Iris pigment epithelial cell (primary cell): ENCODE measurements at places on chromosomes 1 and 21.

- DNase-seq, result no peak
Measured at GRCh38 chr1:222061711-222062359, 319.9 kb upstream of the DUSP10 start.

DNA sequence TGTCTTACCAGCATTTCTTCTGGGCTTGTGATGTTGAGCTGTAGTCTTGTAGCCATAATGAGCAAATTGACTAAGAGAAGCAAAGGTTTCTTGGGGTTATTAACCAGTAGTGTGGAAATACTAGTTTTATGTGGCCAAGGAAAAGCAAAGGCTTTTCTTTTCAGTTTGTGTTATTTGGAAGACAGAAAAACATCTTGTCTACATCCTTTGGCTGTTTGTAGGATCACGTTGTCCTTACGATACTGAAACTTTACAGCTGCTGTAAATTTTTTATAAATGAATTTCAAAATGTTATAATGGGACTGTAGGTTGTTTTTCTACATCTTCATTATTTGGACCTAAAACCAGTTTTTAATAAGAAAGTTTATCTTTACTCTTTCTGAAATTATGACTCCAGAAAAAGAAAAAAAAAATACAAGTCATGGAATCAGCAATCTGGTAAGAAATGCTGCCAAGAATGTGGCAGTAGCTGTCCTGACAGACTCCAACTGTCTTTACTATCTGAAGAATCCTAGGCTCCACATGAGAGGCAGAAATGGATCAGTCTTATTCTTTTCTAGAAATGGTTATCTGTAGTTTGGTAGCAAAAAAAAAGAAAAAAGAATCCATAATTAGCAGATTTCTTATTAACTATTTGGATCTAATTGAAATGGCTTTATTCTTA lies 41.6 kb upstream of the QSOX1 start:
- DNase-seq, result no peak

GRCh38 chr1:65156910-65157545 lies 9.0 kb downstream of the AK4 start:
- DNase-seq, result no peak

DNA sequence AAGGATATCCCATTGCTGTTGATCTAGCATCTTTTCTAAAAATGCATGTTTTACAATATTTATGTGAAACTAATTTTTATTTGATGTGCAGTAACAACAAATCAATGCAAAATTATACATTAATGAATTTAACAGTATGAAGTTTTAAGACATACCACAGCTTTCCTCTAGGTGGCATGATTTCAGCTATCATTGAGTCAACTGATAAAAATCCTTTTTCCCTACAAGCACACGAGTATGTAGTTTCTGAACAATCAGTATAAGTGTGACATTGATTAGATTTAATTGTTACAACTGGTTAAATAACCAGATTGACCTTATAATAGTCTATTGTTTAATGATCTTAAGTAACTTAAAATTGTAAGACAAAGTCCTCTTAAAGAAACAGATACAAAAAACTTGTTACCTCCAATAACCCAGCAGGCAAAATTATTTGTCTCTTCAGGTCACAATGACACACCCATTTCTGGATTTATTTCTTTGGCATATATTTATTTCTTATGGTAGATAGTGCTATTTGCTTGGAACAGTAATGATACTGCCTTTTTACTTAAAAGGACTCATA lies 5.8 kb upstream of the TGFB2 start:
- DNase-seq, result peak; percentile 64

DNA sequence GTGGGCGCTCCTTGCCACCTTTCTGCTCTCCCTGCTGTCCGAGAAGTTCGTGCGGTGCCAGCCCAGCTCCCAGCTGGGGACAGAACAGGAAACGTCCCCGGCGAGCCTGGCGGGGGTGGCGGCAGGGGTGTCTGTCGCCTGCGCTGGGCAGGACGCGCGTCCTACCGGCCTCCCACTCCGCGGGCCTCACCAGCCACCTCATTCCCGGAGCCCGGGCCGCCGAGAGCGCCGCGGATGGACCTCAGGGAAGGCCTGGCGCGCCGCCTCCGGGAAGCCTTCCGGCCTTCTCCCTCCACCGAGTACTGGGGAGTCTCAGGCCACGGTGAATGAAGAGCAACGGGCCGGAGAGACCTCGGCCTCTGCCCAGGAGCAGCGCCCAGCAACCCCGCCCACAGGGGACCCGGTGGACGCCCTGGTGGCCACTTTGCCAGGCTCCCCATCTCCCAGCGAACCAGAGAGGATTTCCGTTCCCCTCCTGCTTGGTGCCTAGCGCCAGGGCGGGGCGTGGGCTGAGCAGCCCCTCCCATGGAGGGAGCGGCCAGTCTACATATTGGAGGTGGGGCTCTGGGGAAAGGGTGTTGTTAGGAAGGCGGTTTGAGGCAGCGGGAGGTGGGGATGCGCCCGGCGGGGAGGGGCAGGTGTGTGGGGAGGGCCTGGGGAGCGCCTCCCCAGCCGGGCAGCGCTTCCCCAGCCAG lies 9.5 kb upstream of the TNFRSF14 start:
- DNase-seq, result peak; percentile 63

DNA sequence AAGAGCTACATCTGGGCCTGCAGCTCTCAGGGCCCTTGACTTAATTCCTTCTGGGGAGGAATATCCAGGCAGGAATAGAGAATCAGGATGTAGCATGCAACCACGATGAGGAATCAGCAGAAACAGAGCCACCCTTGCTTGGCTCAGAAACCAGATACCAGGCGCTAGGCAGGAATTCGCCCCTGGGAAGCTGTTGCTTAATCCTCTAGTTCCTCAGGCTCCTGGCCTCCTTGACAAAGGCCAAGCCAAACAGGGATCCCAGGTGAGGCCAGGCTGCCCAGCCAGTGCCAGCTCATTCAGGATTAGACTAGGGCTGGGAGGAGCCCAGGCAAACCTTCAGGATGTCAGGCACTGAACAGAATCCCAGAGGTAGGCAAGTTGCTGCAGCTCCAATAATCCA lies 48.2 kb upstream of the IRF2BP2 start:
- peak; percentile 31 for DNase-seq

DNA sequence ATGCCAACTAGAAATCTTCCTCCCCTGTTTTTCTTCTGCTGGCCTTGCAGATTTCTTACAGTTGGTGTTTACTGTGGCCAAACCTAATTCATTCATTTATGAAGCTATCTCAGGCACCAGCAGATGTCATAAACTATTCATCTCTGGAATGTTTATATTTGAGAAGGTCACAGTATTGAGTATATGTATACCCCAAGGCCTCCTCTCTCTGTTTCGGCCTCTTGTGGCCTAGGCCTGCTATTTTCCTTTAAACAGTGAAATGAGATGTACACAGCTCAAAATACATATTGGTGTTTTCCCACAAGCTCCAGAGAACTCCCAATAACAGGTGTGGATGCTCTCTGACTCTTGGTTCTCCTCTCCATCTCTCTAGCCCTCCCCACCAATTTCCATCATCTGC lies 520.7 kb upstream of the CAMK1G start:
- no peak for DNase-seq

- no peak for DNase-seq
Measured at GRCh38 chr1:202310746-202311145, 31.0 kb downstream of the UBE2T start.

GRCh38 chr1:52663716-52664115 lies 30.7 kb downstream of the SHISAL2A start:
- no peak for DNase-seq

DNA sequence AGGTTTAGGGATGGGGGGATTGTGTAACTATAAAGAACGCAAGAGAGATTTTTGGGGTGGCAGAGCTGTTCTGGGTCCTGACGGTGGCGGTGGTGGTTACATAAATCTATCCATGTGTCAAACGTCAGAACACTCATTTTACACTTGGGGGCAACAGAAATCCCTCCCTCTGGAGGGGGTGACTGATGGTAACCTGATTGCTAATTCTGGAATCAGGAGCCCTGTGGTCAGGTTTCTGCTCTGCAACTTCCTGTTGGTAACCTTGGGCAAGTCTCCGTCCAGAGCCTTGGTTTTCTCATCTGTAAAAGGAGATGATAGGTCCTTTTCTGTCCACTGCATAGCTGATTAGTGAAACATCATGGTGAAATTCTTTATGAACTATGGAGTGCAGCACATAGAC lies 40.9 kb downstream of the ALPL start:
- DNase-seq, result peak; percentile 64

DNA sequence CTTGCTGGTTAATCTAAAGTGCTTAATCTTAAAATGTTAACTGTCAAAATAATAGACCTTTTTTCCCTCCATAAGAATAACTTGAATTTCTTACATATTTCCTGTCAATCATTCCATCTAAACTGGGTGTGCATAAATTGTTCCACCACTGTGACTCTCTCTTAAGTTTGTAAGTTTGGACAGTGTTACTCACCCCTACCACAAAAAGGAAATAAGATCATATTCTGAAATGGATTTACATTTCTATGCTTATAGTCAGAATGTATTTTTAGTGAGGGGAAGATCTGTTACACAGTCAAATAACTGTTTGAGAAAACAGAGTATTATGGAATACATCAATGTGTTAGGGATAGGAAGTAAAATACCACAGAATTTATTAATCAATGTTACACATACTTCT lies 109.6 kb upstream of the DPYD start:
- DNase-seq, result peak; percentile 85

- DNase-seq, result no peak
Measured at GRCh38 chr1:147514233-147514632, 27.1 kb upstream of the BCL9 start.

GRCh38 chr1:36625935-36626310 lies 143.2 kb upstream of the CSF3R start:
- no peak for DNase-seq

- DNase-seq, result no peak
Measured at GRCh38 chr1:209063767-209064659, 519.5 kb upstream of the CAMK1G start.

DNA sequence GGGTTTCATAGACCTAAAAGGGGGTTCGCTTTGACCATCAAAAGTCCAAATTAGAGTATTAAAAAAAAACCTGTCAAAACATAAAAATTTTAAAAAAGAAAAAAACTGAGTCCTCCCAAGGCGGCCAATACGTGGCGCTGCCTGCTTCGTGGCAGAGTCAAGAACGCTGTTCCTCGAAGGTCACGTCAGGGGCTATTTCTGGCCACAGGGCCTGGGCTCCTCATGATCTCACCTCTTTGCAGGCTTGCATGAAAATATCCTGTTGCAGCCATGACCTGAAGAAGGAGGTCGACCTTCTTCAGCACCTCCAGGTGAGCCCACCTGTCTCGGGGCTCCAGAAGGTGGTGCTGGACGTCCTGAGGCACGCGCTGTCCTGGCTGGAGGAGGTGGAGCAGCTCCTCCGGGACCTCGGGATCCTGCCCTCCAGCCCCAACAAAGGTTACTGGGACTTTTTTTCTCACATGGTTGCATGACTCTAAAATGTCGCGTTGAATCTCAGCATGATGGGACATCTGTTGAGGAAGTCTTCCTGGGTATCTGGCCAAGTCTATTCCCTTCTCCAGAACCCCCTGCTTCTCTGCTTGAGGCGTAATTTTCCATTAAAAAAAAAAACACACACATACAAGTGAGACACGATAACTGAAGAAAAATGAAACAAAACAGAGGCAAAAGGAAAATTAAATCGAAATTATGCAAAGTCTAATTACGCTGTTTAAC lies 80.4 kb upstream of the EFHD2 start:
- DNase-seq, result no peak

DNA sequence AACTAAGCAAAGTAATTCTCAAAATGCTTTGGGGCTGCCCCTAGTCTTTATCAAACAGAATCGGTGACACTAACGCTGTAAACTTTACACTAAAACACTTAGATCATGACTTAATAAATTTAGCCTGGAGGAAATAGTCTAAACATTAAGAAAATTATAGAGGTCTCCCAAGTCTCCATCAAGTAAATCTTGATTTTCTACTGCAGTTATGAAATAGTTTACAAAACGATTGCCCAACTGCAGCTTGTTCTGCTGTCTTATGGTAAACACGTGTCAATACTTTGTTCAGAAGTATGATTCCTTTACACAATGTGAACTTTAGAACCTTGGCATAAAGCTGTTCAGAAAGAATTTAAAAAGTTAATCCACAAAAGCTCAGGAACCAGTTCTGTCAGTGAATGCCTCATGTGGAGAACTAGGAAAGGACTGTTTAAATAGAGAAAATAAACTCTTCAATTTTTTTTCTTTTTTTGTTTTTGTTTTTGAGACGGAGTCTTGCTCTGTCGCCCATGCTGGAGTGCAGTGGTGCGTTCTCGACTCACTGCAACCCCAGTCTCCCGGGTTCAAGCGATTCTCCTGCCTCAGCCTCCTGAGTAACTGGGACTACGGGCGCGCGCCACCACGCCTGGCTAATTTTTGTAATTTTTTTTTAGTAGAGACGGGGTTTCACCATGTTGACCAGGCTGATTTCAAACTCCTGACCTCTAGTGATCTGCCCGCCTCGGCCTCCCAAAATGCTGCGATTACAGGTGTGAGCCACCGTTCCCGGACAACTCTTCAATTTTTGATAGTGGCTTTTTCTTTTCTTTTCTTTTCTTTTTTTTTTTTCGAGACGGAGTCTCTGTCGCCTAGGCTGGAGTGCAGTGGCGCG lies 1.6 kb downstream of the DDI2 start:
- peak; percentile 95 for DNase-seq

GRCh38 chr1:202214089-202214843 lies 20.7 kb downstream of the LGR6 start:
- no peak for DNase-seq

GRCh38 chr1:48263041-48263440 lies 40.5 kb downstream of the SLC5A9 start:
- no peak for DNase-seq

DNA sequence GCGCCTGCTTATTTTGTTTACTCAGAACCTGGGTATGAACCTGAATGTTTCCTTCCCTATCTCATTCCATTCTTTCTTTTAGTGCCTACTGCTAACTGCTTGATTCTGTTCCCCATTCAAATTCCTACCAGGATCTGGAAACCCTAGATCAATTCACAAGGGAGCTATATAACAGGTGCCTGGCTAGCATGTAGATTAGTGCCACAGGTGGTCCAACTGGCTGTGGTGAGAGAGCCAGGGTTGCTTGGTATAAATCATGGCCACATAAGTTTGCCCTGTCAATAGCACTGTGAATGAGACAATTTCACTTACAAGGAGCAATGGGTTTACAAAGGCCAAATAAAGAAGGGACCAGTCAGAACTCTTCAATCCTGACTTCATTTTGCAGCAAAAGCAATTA lies 6.6 kb upstream of the PRPF38B start:
- no peak for DNase-seq

DNA sequence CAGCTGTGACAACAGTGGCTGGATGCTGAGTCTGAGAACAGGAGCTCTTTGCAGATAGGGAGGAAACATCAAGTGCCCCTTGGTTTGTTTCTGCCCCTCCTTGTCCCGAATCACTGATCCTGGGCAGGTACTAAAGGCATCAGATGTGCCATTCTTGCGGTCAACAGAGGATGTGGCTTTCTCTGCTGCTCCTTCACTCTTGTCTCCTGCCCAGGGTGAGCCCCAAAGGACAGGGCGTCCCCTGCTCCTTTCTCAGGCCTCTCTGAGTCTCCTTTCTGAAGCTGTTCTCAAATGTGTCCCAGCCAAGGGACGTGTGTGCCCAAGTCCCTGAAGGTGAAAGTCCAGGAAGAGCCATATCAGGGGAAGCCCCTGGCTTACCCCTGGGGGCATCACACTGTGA lies 31.7 kb downstream of the SLC37A1 start:
- no peak for DNase-seq
